NT2/D1 (cell line): ENCODE measurements at places on chromosomes 2 and 18.

DNA sequence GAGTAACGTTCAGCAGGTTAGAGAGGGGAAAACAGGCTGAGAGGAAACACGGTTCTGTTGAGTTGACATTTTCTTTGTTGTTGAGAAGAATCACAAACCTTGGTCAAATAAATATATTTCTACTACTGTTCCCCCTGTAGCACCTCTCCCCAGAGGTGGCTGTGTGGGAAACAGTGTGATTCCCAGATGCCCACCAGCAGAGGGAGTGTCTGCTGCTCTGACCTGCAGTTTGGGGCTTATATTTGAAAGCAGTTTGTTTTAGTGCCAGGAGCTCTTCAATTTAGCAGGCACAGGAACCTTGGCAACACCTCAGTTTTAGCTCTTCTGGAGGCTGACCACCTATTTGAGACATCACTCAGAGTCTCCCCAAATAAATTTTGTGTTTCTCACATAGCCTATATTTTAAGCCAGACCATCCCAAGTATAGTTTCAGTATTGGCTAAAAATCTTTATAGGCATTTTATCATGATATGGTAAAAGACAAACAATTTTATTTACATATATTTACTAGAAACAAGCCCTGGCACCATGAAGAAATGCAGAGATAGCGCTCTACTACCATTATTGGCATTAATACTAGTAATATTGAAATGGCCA, 75.7 kb downstream of the PIK3C3 start:
- DNase-seq: no peak

DNA sequence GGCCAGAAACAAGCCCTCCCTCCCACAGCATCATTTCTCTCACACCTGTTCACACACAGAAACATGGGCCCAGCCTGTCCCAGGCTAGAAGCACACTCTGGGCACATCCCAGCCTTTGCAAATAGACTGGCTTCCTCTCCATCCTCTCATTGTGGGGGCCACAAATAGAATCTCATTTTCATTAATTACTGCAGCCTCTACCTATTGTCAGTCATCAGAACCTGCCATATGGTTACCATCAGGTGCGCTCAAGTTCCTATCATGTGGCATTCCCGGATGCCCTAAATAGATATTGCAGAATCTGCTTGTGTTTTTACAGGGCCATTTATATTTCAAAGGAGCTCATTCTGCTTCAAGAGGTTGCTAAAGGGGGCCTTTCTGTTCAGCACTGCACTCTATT, 460.7 kb downstream of the BCL11A start:
- no peak for DNase-seq

GRCh38 chr18:76951456-76952247, 129.3 kb downstream of the ZNF236 start:
- DNase-seq: no peak

- no peak for DNase-seq
Observed at GRCh38 chr2:239727182-239727775, 297.9 kb downstream of the NDUFA10 start.

DNA sequence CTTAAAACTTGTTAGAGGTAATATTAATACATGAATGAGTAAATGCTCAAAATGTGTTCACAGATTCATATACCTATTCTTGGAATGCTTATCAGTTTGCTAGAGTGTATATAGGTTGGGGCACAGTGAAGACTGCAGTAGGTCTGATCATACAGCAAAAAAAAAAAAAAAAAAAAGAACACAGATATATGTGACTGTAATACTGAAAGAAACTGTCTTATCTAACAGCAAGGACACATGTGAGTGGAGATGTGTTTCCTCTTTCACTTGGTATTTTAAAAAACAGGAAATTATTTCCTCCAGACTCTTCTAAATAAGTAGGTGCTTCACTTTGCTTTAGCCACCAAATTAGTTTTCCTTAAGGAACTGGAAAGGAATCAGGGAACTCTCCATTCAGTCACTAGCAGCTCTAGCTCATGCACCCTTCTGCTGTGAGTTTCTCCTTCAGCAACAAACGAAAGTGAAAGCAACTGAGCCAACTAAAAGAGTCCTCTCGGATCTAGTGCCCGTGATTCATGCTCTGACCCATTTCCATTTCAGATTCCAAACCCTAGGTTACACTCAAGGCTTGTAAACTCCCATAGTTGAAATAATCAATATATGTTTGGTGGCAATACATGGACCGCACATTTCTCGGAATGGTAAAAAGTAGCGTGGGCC, 98.5 kb downstream of the DSEL start:
- no peak for DNase-seq

DNA sequence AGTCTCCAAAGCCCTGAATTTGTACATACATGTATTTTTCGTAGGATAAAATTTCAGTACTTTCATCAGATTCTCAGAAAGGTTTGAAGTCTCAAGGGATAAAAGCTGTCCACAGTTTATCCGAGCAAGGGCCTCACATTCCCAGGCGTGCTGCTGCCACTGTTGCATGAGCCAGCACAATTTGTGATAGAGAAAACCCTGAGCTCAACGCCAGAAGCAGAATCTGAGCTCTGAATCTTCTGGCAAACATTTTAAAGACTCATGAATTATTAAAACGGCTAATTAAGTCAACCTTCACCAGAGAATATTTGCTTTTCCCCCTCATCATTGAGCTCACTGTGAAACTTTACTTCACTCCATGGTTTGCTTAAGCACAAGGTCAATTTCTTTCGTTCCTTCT, 38.5 kb upstream of the STPG4 start:
- DNase-seq: no peak

DNA sequence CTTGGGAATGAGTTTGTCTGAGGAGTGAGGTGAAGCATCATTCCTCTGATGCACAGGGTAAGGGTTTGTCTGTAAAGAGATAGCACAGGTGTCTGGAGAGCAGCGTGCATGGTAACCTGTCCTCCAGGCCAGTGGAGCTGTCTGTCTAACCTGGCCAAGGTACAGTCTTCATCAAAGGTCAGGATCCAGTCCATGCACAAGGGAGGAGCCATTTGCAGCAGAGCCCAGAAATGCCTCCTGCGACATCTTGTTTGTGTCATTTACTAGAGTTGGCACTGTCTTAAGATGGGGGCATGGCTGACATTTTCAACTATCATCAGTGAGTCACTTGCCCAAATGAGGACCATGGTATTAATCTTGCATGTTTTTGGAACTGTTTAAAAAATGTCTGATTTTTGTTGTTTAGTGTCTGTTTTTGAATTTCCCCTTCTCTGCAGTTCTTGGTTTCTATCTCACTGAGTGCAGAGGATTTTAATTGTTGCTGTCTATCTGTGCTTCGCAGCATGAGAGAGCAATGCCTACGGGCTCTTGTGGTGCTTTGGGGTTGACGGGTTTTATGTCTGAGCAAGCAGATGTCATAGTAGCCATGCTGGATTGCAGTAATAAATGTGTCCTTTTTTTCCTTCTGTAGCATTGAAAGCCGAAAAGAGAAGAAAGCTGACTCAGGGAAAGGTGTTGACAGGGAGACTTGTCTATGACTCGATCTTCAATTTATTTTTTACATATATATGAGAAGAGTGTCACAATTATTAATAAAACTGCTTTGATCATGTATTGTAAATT, 91.3 kb downstream of the DPP4 start:
- no peak for DNase-seq

- DNase-seq: no peak
Observed at GRCh38 chr18:12031846-12032245, 50.5 kb downstream of the IMPA2 start.

- no peak for DNase-seq
Observed at GRCh38 chr2:46771309-46771708, 144.3 kb downstream of the MCFD2 start.

DNA sequence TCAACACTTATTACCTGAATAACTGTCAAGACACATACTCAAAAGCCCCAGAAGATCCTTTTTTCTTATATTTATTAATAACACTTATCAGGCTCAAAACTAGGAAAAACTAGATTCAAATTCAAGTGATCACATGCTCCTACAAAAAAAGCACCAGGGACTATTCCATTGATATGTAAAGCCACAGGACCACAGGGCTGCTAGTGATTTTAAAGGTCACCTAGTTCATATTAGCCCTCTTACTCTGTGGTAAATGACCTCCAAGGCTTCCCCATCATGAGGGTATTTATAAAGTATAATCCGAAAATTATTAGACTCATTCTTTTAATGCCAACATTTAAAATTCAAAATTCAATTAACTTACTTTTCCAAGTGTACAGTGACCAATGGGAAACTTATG, 52.5 kb downstream of the LRPPRC start:
- DNase-seq: no peak

- DNase-seq: peak; percentile 20
Observed at GRCh38 chr2:120867290-120868241, 131.9 kb downstream of the GLI2 start.

GRCh38 chr18:13366541-13366940, 148.0 kb downstream of the LDLRAD4 start:
- DNase-seq: no peak

DNA sequence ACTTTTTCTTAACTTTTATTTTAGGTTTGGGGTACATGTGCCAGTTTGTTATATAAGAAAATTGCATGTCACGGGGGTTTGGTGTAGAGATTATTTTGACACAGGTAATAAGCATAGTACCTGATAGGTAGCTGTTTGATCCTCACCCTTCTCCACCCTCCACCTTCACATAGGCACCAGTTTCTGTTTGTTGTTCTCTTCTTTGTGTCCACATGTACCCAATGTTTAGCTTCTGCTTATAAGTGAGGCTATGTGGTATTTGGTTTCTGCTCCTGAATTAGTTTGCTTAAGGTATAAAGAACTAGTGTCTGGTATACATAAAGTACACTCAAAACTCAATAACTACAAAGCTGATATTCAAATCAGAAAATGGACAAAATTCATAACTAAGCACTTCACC, 654.6 kb upstream of the LINC00305 start:
- DNase-seq: no peak

GRCh38 chr2:218709908-218710307, 727 bp upstream of the TTLL4 start:
- DNase-seq: no peak

GRCh38 chr2:41602341-41602740, 445.5 kb upstream of the PKDCC start:
- no peak for DNase-seq

DNA sequence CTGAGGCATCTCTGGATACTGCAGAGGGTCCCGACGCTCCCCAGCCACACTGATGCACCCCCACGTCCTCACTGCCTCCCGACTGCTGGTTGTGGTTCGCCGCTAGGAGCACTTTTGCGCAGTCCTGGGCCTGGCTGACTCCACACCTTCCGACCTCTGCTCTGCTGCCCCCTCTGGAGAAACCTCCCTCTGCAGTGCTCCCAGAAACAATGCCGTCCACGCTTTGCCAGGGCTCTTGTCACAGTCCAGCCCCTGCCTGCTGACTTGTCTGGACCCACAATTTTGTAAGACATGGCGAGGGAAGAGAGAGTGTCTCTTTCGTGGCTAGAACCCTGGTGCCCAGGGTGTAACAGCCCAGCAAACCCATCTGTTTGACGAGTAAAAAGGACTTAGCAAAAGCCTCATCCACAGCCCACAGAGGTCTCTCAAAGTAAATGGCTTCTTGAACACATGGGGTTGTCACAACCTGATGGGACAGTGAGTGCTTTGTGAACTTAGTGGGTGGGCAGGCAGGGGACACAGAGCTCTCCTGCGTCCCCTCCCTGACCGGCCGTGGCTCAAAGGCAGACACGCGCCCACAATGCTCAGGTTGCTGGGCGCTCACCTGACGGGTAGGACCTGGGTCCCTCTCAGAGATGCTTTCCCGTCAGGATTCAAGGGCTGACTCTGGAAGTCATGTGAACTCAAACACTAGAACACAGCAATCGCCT, 4.0 kb downstream of the COPS9 start:
- DNase-seq: no peak

- peak; percentile 90 for DNase-seq
Observed at GRCh38 chr18:12990967-12991820, at the start of gene CEP192. CEP192 (plus strand) TSS chr18:12991362; CDS start chr18:12999425, 8,063 bp downstream.

GRCh38 chr18:35432565-35433001, 55.4 kb upstream of the ZNF396 start:
- no peak for DNase-seq

- DNase-seq: no peak
Observed at GRCh38 chr2:74975016-74975415, 16.6 kb downstream of the POLE4 start.

- no peak for DNase-seq
Observed at GRCh38 chr2:39632876-39633275, 32.8 kb upstream of the TMEM178A start.

- peak; percentile 5 for DNase-seq
Observed at GRCh38 chr2:225889452-225889851, 489.9 kb downstream of the NYAP2 start.

- DNase-seq: no peak
Observed at GRCh38 chr2:97728091-97728731, 14.8 kb downstream of the ZAP70 start.

DNA sequence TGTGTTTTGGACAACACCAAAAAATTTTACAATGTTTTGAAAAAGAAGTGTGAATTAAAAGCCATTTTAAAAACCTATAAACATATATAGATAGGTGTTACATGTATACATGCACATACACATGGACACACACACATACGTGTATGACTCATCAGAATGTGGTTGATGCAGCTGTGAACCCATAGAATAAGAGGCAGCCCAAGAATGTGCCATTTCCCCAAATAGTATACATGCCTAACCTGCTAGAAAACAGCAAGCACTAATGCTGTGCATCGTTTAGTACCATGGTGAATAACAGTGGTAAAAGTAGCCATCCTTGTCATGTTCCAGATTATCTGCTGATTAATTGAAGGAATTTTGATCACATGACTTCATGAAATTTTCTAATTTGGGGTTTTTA, 149.0 kb downstream of the DSEL start:
- DNase-seq: no peak

GRCh38 chr2:10935366-10935918, 23.7 kb downstream of the KCNF1 start:
- DNase-seq: no peak

- DNase-seq: no peak
Observed at GRCh38 chr2:241110089-241110606, 8.1 kb upstream of the MTERF4 start.

- DNase-seq: no peak
Observed at GRCh38 chr2:203401-203800, 60.4 kb downstream of the SH3YL1 start.

GRCh38 chr2:46844034-46844433, 71.6 kb downstream of the MCFD2 start:
- no peak for DNase-seq

DNA sequence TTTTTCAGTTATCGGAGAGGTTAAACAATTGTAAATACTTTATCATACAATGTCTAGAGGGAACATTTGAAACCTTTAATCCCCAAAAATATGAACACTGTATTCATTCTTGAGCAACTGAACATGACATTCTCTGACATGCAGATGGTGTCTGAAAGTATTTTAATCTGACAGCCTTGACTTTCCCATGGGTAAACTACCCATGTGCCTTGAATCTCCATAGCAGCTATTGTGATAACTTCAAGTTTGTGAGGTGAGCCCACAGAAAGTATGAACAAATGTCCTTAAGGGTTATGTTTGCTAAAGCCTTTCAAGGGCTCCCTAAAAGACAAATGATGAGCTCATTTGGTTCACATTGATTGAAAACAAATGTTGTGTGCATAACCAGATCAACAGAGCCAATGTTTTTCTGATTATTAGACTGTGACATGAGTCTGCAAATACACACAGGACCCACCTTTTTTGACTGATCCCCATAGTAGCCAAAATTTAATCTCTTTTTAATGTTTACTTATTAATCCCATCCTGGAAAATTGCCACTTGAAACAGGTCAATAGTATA, 1326.0 kb downstream of the LRP1B start:
- no peak for DNase-seq
